ENCODE measurements at places on chromosomes 11 and 22.
A peak's percentile ranks its signal among the peaks of the same experiment; 100 is the strongest.

DNA sequence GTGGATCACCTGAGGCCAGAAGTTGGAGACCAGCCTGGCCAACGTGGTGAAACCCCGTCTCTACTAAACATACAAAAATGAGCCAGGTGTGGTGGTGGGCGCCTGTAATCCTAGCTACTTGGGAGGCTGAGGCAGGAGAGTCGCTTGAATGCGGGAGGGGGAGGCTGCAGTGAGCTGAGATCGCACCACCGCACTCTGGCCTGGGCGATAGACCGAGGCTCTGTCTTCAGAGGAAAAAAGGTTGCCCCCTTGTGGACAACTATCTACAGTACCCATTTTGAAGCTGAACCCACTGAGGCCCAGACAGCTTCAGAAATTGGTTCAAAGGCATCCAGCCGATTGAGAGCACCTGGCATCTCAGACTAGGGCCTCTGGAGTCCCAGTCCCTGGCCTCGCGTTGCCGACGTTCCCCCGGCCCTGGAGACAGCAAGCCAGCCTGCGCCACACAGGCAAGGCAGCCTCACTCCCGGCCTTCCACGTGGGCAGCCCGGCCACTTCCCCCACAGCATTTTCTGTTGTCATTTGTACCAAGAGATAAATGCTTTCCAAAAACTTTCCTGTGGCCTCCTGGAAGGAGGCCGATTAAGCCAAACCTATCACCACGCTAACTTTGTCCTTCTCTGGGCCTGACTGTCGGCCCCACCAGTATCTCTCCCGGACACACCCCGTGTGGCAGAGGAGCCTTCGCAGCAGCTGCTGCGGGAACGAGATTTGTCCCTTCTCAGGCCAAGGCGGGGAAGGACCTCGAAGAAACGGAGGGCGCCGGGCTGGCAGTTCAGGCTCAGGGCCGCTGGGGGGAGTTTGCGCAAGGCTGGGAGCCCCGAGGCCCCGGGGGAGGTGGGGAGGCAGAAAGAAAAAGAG lies 82.8 kb downstream of the FLI1 start:
- DNase-seq, result peak; percentile 64

- DNase-seq, result no peak
Measured at GRCh38 chr22:16955081-16955480, 52.9 kb downstream of the GAB4 start.

- no peak for DNase-seq
Measured at GRCh38 chr11:44357711-44358110, 47.8 kb upstream of the ALX4 start.

DNA sequence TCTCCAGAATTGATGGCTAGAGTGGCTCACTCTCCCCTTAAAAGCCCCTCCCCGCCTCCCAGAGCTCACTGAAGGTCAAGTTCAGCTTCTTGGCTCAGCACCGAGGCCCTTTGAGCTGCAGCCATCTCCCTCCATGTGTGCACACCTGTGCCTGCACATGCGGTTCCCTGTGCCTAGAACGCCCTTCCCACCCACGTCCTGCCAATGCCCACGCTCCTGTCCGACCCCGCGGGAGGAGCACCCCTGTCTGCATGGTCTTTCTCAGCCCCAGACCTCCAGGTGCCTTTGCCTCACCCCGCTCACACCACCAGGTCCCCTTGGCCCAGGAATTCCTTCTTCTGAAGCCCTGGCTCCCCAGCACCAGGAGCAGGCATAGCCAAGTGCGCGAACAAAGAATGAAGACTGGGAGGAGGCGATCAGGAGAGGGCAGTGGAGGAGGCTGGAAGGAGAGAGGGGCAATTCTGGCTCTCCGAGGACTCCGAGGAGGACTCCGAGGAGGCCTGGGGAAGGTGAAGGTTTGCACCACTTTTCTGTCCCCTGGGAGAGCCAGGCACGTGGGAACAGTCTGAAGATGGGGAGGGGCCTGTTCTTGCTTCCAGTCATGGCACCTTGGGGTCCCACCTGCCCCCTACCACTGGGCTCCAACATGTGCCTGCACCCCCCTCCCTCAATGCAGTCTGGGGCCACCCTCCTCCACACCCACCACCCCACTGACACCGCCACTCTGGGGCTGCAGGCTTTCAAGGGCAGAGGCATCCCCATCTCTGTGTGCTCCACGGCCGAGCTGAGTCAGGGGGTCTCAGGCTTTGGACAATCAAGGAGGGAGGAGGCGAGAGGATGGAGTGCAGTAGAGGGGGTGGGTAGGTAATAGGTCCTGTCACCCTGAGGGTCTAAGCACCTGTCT lies 17.7 kb downstream of the IGF2 start:
- DNase-seq, result no peak

DNA sequence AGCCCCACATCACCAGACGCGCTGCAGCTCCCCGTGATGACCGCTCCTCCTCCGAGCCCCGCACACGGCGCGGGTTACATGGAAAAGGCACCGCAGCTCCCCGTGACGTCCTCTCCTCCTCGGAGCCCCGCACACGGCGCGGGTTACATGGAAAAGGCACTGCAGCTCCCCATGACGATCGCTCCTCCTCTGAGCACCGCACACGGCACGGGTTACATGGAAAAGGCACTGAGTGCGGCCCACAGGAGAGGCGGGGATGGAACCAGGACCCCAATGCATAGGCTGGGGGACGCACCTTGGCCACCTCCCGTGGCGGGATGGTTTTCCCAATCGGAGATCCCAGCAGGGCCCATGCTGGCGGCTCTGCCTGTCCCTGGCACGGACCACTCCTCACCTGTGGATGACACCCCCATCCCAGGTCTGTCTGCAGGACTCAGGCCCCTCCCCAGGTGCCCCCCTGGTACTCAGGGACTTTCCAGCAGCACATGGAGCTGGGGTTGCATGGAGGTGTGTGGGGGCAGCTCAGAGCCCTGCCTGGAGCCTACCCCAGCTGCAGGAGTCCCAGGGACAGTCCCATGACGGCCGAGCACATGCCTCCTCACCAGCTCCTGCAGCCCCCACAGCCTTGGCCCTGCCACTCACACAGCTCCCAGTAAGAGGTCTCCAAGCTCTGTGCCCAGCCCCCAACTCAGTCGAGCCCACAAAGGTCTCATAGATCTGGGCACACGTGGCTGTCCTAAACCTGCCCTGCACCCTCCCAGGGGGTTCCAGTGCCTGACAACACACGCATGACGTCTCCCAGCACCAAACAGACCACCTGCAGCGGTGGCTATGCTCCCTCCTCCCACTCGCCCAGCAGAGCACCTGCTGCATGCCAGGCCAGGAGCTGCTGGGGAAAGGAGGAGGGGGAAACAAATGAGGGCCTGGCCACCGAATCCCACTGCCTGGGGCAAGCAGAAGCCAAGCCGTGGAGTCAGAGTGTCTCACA lies 166.6 kb downstream of the BRD1 start:
- no peak for DNase-seq

- DNase-seq, result no peak
Measured at GRCh38 chr22:21041937-21042336, 3.8 kb upstream of the LRRC74B start.

DNA sequence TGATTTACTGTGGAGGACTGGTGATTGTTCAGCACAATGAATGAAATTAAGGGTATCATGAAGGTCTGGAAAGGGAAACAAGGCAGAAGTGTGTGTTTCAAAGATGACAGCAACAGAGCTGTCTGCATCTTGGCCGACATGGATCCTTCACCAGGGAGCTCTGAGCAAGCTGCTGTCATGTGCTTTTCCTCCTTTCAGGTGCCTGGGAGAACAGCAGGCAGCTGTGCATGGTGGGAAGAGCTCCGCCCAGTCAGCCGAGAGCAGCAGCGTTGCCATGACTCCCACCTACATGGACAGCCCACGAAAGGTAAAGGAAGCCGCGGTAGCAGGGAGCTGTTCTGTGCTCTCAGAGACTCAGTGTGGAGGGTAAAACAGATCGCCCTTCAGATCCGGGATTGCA lies 87.1 kb upstream of the YWHAH start:
- no peak for DNase-seq

DNA sequence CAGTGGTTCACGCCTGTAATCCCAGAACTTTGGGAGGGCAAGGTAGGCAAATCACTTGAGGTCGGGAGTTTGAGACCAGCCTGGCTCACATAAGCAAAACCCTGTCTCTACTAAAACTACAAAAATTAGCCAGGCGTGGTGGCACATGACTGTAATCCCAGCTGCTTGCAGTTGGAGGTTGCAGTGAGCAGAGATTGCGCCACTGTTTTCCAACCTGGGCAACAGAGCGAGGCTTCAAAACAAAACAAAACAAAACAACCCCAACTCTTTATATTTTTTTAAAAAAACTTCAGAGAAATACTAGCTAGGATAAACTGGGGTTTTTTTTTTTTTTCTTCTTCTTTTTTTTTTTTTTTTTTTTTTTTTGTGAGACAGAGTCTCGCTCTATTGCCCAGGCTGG lies 31.8 kb upstream of the RAPSN start:
- no peak for DNase-seq

DNA sequence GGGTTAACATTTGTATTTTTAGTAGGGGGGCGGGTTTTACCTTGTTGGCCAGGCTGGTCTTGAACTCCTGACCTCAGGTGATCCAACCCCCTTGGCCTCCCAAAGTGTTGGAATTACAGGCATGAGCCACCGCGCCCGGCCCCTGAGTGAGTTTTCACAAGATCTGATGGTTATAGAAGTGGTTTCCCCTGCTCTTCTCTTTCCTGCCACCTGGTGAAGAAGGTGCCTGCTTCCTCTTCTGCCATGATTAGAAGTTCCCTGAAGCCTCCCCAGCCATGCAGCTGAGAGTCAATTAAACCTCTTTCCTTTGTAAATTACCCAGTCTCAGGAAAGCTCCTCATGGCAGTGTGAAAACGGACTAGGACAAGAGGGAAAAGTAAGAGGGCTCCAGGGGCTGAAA lies 259.1 kb upstream of the PLET1 start:
- DNase-seq, result no peak

DNA sequence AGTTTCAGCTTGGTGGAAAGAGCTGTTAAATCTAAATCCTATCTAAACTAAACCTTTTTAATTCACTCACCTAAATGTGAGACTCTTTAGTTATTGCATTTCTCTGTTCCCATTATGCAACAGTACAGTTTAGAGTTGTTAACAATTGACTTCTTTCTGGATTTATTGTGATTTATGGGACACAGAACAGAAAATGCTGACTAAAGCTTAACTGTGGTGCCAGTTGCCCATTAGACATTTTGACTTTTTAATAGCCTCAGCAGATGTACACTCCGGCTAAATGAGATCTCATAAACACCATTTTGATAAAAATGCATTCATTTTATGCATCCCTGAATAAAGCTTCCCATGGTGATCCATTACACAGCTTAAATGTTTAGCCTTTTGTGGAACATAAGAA lies 356.6 kb downstream of the CASP12 start:
- DNase-seq, result no peak

DNA sequence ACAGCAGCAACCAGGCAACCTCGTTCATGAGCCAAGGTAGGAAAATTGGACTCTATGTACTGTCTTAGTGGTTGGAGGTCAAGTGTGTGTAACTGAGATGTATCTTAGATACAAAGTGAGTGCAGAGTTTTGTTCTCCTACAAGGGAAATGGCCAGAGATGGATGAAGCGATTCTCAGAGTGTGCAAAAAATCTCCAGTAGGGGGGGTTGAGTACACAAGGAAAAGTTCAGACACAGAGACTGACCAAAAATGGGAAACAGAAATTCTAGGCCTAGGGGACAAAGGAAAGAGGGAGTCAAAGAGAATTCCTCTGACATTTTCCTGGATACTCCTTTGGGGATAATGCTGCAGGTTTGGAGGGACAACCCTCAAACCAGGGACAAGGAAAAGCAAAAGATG lies 38.2 kb upstream of the OR5AK2 start:
- DNase-seq, result no peak

- DNase-seq, result peak; percentile 69
Measured at GRCh38 chr11:17389211-17389956, 925 bp upstream of the KCNJ11 start.

DNA sequence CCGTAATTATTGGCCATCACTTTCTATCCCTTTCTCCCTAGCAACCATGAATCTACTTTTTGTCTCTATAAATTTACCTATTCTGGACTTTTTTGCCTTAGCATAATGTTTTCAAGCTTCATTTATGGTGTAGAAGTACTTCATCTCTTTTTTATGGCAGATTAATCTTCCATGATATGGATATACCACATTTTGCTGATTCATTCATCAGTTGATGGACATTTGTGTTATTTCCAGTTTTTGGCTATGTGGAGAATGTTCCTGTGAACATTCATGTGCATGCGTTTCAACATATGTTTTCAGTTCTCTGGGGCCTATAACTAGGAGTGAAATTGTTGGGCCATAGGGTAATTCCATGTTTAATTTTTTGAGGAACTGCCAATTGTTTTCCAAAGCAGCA lies 12.8 kb downstream of the CAPN1 start:
- DNase-seq, result no peak

DNA sequence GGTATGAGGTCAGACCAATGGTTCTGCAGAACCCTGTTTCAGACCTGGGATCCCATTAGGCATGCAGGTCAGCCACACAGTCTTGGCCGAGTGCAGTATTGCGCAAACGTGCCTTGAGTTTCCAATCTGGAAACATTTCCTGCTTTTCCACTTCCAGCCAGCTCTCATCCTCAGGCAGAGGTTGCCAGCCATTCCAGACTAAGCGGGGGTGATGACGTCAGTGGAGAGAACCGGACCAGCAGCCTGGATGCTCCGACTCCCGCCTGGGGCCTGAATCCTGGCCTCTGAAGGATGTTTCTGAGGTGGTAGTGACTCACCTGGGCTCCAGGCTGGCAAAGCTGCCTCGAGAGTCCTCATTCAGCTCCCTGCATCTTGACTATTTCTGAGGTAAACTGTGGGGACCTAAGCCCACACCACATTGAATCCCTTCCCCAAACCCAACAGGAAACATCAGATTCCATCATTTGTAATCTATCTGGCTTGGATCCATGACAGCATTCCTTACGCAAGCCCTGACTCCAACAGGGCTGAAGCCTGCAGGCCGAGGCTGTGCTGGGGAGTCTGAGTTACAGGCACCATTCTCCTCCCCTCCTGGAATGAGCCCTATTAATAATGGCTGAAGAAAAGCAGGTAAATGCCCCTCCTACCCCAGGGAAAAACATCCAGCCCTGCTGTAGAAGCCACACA lies 83.0 kb downstream of the ABTB2 start:
- no peak for DNase-seq

GRCh38 chr11:111173221-111173620 lies 72.3 kb upstream of the POU2AF2 start:
- DNase-seq, result no peak

Data from activated CD4-positive, alpha-beta T cell treated with anti-CD3 and anti-CD28 coated beads, Interleukin-2, Interleukin-6, amounts not matched to agents 100 ng/mL and 50 ng/mL, durations not matched to agents 16 hours and 8 hours (primary cell).